ENCODE measurements at places on chromosomes 7 and 10. TPM values are rescaled to one million over a fixed set of nuclear protein-coding genes. Genes with fewer than 3 reads are reported as not detected.
A peak's percentile ranks its signal among the peaks of the same experiment; 100 is the strongest.

The AS3MT gene
- 0.48 TPM for total RNA-seq

DNA sequence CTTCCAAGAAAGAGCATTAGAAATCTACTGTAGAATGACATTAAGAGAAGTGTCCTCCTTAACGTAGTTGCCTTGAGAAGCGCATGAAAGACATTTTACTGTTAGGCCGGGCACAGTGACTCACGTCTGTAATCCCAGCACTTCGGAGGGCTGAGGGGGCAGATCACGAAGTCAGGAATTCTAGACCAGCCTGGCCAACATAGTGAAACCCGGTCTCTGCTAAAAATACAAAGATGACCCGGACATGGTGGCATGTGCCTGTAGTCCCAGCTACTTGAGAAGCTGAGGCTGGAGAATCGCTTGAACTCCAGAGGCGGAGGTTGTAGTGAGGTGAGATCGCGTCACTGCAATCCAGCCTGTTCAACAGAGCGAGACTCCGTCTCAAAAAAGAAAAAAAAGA is 28.9 kb downstream of the TARP start:
- no peak for DNase-seq

The AEBP1 gene
- 4.8 TPM for total RNA-seq

- DNase-seq: no peak
These were observed 34.2 kb downstream of the C7orf33 start for GRCh38 chr7:148624735-148625134.

DNA sequence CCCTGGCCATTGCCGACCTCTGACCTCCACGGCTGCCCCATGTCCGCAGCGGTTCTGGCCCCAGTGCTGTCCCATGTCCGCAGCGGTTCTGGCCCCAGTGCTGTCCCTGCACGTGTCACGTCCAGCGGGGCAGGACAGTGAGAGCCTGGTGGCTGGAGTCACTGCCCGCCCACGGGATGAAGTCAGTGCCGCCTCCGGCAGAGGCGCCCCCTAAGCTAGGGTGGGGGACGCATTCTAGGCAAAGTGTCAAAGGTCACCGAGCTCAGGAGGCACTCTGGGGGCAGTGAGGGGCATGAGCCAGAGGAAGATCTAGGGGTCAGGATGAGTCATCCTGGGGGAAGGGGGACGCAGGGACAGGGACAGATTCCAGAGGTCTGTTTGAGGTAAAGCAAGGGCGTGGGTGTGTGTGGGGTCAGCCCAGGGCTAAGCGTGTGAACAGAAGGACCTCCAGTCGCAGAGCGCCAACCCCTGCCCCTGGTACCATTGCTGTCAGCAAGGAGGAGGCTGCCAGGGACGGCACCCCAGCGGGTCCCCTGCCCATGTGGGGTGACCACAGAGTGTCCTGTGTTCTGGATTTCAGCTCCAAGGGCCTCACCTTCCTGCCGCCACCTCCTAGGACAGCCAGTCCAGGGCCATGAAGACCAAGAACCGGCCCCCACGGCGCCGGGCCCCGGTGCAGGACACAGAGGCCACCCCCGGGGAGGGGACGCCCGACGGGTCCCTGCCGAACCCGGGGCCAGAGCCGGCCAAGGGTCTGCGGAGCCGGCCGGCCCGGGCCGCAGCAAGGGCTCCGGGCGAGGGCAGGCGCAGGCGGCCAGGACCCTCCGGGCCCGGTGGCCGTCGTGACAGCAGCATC is 665 bp downstream of the BHLHA15 start:
- no peak for DNase-seq

- no peak for DNase-seq
These were observed 39.2 kb upstream of the NANOS1 start for GRCh38 chr10:118990326-118990725.

DNA sequence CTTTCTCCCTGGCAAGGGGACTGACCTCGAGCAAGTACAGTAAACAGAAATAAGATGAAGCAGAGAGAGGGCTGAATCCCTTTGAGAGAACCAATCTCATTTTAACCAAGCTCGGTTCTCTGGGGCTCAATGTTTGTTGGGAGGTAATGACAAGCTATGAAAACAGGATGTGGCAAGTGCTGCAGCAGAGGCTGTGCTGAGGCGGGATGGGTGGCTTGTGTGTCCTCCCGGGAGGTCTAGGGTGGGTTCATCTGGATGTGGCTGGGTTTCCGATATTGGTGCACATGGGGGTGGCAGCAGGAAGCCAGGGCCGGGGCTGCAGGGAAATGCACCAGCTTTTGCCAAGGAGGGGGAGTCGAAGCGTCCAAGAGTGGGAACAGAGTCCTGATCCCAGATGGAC is 84.5 kb downstream of the AOAH start:
- peak; percentile 75 for DNase-seq
